Daoy (cell line): ENCODE measurements at places on chromosomes 2 and 18. TPM values are rescaled to one million over a fixed set of nuclear protein-coding genes. Genes with fewer than 3 reads are reported as not detected.

The AGPS gene
- 117 and 142 TPM in 2 replicates for total RNA-seq

The CTAGE1 gene
- total RNA-seq, result not detected in 2 replicates

The MYO7B gene
- 0.27 and 0.91 TPM in 2 replicates for total RNA-seq

The OXER1 gene
- not detected in 2 replicates for total RNA-seq

The CYP1B1 gene
- total RNA-seq, result 35.0 and 35.4 TPM in 2 replicates

The PPIG gene
- 40.2 and 44.4 TPM in 2 replicates for total RNA-seq

The TXNDC2 gene
- total RNA-seq, result 0.06 TPM in 1 of 2 replicates, not detected in the other

The ASAP2 gene
- total RNA-seq, result 20.3 and 22.7 TPM in 2 replicates

The RALB gene
- 37.7 and 39.5 TPM in 2 replicates for total RNA-seq
